ENCODE measurements at places on chromosomes 3 and 15.

- no peak for DNase-seq
Measured at GRCh38 chr3:144129536-144130214, 158.1 kb downstream of the DIPK2A start.

GRCh38 chr15:57237676-57238075 is 138.6 kb upstream of the CGNL1 start:
- no peak for DNase-seq

DNA sequence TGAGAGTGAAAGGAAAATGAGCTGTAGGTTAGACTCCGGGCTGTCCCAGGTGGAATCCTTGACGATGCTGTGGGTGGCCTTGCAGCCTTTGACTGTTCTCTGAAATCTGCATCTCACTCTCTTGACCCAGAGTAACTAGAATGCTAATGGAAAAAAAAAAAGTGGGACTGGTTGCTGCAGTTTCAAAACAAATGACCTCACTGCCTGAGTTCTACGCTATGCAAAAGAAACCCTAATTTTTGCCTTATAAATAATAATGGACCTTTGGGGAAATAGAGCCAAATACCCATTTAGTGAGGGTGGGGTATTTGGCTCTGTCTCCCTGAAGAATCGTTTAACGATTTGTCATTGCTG is 309.7 kb upstream of the C2CD4B start:
- no peak for DNase-seq

- DNase-seq = no peak
Measured at GRCh38 chr3:74033806-74034205, 409.1 kb upstream of the PDZRN3 start.

- DNase-seq = no peak
Measured at GRCh38 chr3:115982629-115983028, 359.3 kb downstream of the GAP43 start.

- peak; percentile 67 for DNase-seq
Measured at GRCh38 chr3:37861620-37862041, at the start of gene CTDSPL. CTDSPL (plus strand) TSS chr3:37861880; CDS start chr3:37862200, 320 bp downstream.
